GM23248 (cell line): ENCODE measurements at places on chromosomes 13 and 19.
A peak's percentile ranks its signal among the peaks of the same experiment; 100 is the strongest.

GRCh38 chr19:33125929-33126388 is 6.0 kb upstream of the WDR88 start:
- DNase-seq = peak; percentile 85

DNA sequence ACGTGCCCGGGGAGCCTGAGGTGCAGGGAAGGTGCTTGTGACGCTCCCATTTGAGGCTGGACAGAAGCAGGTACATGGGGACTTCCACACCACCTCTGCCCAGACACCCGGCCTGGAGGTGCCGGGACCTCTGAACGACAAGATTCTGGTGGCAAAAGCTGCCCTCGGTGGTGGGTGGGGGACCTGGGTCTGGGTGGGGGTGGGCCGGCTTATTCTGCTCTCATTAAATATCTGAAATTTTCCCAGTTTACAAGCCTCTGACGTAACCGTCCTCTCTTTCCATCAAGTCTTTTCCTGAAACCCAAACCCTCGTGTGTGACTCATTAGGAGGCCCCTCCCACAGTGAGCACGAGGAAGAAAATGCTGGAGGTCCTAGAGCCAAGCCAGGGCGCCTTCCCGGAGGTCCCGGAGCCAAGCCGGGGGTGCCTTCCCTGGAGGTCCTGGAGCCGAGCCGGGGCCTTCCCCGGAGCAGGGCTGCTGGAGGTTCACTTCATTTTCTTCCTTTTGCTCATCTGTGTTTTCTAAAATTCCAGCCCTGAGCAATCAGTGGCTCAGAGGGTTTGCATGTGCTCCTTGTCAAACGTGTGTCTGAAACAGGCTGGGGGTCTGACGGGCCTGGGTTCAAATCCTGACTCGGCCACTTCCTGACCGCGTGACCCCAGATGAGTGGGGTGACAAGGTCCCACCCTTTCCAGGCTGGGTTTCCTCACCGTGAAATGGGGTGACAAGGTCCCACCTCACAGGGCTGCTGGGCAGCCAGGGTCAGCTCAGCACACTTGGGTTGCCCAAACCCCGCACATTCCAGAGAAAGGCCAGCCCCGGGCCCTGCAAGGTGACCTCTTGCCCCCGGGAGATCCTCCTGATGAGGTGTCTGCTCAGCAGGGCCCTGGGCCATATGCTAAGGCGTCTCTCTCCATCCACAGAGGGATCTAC is 10.0 kb downstream of the CFD start:
- DNase-seq = peak; percentile 96

- DNase-seq = peak; percentile 82
Measured at GRCh38 chr13:77860507-77860981, 58.1 kb downstream of the EDNRB start.

GRCh38 chr13:111247552-111247951 is 72.9 kb upstream of the TEX29 start:
- DNase-seq = no peak

GRCh38 chr13:109840201-109840892 is 54.0 kb upstream of the IRS2 start:
- peak; percentile 74 for DNase-seq

GRCh38 chr13:41276824-41277223 is 13.4 kb upstream of the MTRF1 start:
- no peak for DNase-seq

GRCh38 chr13:84025824-84026223 is 143.6 kb upstream of the SLITRK1 start:
- no peak for DNase-seq

- peak; percentile 83 for DNase-seq
Measured at GRCh38 chr19:42281146-42281826, 12.2 kb downstream of the CIC start.

- no peak for DNase-seq
Measured at GRCh38 chr19:33819506-33819879, 22.8 kb downstream of the KCTD15 start.

DNA sequence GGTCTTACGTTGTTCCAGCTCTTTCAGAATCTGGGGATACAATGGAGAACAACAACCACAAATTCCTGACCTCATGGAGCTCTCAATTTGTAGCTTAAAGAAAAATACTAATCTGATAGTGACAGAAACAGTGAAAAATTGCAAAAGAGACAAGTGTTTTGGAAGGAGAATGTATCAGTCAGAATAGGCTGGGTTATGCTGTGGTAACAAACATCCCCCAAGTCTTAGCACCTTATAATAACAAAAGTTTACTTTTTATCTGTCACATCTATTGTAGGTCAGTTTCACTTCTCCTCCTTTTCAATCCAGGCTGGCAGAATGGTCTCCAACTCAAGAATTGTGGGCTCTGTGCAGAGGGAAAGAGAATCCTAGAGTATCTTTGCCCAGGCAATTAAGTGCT is 9.5 kb downstream of the FAM187B start:
- DNase-seq = no peak

DNA sequence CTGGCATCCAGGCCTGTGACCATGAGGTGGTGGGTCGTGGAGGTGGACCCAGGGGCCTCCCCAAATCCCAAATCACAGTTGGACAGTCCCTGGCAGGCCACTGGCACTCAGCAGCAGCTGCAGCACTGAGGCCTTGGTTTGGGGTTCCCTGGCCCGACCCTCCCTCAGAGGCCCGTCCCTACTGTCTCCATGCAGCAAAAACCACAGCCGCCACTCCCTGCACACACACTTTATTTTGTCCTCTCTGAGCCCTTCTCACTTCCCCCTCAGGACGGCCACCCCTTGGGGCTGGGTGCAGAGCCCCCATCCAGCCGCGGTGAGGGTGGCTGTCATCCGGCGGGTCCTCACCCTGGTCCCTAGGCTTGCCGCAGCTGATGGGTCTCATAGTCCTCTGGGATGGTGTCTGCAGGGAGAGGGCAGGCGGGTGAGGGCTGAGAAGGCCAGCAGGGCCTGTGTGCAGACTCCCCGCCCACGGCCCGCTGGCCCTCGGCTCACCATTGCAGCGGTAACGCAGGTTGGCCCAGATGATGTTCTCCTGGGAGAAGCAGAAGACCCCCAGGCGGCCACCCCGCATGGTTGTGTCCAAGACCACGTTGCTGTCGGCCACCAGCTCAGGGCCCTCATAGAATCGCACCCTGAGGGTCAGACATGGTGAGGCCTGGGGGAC is 8.4 kb downstream of the COMP start:
- no peak for DNase-seq

- peak; percentile 78 for DNase-seq
Measured at GRCh38 chr19:35828692-35829301, 16.2 kb upstream of the PRODH2 start.

GRCh38 chr13:99484473-99484872 is 16.8 kb upstream of the TM9SF2 start:
- peak; percentile 74 for DNase-seq

DNA sequence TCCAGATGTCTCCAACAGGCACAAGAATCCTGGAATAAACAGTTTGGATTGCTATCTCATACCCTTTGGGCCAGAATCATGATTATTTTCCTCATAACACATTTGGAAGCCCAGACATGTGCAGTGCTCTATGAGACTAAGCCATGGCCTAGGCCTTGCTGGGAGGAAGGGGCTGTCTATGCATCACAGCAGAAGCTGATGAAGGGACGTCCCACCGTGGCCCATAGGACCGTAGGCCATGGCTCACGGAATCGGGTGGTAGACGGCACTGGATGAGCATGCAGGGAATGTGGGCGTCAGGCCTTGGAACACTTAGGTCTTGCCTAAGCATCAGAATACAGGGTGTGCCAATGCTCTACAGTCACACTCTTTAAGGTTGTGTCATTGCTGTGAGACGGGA is 283.8 kb upstream of the TSHZ3 start:
- no peak for DNase-seq

DNA sequence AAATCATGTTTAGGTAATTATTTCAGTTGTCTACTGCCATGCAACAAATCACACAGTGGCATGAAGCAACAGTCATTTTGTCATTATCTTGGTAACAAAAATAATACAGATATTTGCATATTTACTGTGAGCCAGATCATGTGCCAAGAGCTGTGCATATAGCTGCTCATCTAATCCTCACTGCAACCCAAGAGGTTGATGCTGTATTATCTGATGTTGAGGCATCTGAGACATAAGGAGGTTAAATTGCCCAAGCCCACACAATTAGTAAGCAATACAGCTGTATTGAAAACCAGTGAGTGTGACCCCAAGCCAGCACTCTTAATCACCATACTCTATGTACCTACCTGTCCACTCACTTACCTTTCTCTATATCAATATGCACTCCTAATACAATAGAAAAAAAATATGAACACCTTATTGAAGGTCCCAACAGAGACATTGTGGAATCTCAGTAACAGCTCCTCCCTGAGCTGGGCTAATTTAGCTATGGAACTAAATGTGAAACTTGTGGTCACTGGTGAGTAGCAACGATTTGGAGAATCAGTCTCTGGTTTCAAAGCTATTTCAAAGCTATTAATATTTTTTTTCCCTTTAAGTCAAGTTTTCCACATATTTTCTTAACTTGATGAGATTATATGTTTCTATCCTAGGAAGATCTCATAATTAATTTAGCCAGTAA is 185.2 kb downstream of the KLF12 start:
- no peak for DNase-seq

GRCh38 chr19:31211088-31211487 is 138.1 kb downstream of the TSHZ3 start:
- DNase-seq = no peak

GRCh38 chr19:46350029-46350757 is 3.3 kb downstream of the PPP5C start:
- DNase-seq = no peak

- no peak for DNase-seq
Measured at GRCh38 chr13:110929104-110929777, 14.4 kb upstream of the ANKRD10 start.

GRCh38 chr19:39436350-39436716 is 584 bp upstream of the RPS16 start:
- DNase-seq = peak; percentile 38

DNA sequence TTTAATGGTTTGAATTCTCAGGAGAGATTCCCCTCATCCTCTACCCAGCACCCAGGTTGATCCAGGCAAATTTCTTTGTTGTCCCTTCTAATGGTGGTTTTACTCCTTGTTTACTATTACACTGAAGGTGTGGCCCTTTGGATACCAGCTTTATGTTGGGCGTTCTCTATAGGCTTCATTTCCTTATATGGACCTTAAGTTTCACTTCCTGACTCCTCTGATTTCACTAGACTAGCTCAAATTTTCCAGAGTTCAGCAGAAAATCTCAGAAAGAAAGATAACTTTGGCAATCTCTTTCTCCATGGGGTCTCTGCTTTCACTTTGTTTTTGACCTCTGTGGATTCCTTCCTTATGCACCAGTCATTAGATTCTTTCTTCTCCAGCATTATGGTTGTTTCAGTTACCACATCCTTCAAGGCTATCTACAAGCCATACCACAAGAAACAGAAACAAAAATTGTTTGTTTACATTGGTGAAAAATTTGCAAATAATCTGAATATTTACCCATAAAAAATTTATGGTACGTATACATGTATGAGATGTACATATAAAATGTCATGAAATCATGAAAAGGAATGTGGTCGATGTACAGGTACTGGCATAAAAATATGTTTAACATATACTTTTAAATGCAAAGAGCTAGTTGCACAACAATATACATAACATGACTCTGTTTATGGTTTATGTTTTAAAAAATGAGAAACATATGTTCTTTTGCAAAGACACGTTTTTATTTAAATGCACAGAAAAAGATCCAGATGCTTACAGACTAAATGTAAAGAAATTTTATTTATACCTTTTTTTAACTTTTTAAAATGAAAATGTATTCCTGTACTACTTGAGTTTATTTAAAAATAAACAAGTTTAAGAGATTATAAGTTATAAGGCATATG is 212.6 kb downstream of the LACC1 start:
- no peak for DNase-seq

GRCh38 chr19:51043497-51043896 is 8.7 kb upstream of the KLK12 start:
- no peak for DNase-seq

GRCh38 chr13:82257790-82258507 is 1624.3 kb downstream of the SLITRK1 start:
- no peak for DNase-seq

GRCh38 chr13:98557937-98558792 is 18.7 kb downstream of the STK24 start:
- peak; percentile 85 for DNase-seq

DNA sequence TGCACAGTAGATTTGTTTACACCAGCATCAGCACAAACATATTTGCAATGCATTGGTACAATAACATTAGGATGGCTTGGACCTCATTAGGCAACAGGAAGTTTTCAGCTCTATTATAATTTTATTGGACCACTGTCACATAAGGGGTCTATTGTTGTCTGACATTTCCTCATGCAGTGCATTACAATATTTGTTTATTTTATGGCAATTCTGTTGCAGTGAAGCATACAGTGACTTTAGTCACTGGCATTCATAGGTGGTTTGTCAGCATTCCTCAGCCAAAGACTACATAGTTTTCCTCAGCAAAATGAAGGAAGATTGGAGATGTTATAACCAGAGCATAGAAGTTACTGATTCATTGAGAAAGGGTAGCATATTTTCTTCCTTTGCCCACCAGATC is 1732.9 kb downstream of the PCDH9 start:
- no peak for DNase-seq

- DNase-seq = no peak
Measured at GRCh38 chr19:55678121-55678671, 3.2 kb downstream of the EPN1 start.

GRCh38 chr19:3132971-3133792 is 2.7 kb upstream of the GNA15 start:
- peak; percentile 78 for DNase-seq

DNA sequence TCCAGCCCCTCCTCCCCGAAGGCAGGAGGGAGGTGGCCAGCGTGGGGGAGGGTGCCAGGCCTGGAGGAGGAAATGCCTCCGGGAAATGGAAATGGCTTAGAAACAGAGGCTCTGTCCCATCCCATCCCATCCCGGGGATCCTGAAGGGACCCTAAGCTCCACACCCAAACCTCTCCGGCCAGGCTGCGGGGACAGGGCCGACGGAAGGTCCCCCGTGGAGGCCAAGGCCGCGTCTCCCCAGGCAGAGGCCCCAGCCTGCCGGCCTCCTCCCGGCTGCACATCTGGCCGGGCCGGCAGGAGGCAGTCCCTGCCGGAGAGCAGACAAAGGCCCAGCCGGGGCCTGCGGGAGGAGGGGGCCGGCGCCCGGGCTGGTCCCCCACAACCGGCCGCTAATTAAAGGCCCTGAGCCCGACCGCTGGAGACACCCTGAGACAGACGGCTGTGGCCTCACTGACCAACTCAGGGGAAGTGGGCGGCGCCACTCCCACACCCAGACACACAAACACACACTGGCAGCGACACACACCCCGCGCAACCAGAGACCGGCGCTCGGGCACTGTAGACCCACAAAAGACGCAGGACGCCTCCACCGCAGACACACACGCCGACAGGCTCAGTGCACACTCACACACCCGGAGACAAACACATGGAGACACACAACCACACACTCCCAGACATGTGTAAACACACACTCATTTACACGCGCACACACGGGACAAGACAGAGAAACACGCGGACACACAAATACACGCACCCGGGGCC is 1.1 kb downstream of the ADAMTS10 start:
- DNase-seq = peak; percentile 79

DNA sequence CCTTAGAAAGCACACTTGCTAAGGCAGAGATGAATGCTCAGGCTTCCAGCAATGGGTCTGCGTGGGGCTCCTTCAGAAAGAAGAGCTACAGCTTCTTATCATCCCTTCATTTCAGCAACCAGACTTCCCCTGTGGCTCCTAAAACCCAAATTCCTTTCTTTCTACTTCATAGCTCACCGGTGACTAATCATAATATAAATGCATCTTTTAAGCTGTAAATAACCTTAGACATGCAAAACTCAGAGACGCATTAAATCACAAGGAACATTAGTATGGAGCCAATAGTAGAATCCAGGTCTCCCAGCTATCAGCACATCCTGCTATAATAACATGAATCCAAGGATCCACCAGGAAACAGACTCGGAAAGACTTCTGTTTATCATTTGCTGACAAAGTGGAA is 375.6 kb downstream of the COG6 start:
- peak; percentile 61 for DNase-seq
